ENCODE measurements at places on chromosomes 16 and 17.

GRCh38 chr17:76536511-76537287 is 810 bp downstream of the CYGB start:
- no peak for DNase-seq

GRCh38 chr16:4882000-4882632 is 34.8 kb downstream of the UBN1 start:
- no peak for DNase-seq

DNA sequence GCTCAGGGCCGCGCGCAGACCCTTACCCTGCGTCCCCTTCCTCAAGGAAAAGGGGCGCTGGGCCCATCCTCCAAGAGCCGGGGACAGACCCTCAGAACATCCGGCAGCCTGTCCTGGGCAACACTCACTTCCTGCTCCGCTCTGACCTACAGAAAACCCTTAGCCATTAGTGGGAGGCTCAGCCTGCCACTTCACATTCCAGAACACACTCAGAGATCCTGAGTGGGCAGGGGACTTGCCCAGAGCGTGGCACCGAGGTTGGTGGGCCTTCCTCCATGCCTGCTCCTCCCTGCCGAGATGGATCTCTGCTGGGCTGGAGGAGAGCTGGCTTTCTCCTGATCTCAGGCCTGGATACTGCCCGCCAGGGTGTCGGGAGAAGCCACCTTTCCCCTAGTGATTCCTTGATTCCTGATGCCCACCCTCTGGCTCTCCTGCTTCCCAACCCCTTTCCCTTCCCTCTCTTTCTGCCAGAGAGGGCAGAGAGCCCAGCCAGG is 1.5 kb downstream of the SCARF1 start:
- no peak for DNase-seq

GRCh38 chr16:84569382-84569987 is 48.4 kb downstream of the COTL1 start:
- no peak for DNase-seq

GRCh38 chr17:17696085-17696484 is 14.8 kb downstream of the RAI1 start:
- DNase-seq = no peak

Measured in left cardiac atrium (tissue), 4 donors.